Smooth muscle cell of the brain vasculature (primary cell): ENCODE measurements at places on chromosomes 5 and 9.

DNA sequence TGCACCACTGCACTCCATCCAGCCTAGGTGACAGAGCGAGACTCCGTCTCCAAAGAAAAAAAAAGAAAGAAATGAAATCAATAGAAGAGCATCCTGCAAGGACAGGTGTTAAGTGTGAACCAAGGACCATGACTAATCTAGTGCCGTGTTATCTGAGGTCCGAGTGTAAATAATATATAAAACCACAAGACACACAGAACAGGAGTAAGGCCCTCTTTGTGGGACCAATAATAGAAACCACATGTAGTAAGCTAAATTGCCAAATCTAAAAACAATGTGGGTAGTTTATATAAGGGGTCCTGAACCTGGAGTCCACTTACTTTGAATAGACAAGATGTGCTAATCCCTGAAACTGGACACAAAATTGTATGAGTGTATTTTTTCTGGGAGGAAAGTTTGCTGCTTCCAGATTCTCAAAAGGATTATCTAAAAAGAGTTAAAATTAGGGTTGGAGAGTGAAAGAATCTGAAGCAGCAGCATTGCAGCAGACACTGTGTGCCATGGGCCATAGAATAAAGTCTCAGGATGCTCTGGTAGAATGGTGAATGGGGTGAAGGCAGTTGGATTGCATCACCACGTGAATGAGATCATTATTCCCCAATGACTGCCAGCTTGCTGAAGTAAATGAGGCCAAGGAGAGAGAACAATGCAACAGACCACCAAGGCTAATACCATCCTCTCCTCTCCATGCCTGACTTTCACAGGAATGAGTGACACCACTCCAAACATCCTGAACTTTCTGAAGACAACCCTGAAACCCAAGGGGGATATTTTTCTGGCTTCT, 222.7 kb downstream of the DCP2 start:
- no peak for DNase-seq

DNA sequence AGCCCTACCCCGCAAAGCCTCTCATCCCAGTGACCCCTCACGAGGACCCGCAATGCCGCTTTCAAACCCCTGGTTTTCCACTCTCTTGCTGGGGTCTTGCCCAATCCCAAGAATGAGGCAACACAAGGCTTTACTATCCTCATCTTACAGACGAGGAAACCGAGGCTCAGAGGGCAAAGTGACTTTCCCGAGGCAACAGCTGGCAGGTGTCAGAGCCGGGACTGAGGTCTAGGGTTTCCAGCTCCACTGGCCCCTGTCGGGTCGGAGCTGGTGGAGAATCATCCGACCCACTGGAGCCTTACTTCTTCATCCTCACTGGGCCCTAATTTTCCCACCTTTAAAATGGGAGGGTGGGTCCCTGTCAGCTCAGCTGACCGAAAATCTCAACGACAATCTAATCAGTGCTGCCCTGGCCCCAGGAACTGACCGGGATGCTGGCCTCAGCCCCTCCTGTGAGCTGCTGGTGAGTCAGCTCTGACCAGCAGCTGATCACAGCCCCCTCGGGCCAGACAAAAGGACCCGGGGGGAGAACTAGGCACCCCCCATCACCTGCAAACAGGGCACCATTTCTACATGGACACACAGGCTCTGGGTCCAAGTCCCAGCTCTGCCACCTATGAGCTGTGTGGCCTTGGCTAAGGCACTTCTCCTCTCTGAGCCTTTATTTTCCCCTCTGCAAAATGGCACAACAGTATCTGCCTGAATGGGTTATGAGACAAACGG, 72.7 kb upstream of the STXBP1 start:
- no peak for DNase-seq

- no peak for DNase-seq
Measured at GRCh38 chr9:38421498-38422211, 2.6 kb downstream of the IGFBPL1 start.

DNA sequence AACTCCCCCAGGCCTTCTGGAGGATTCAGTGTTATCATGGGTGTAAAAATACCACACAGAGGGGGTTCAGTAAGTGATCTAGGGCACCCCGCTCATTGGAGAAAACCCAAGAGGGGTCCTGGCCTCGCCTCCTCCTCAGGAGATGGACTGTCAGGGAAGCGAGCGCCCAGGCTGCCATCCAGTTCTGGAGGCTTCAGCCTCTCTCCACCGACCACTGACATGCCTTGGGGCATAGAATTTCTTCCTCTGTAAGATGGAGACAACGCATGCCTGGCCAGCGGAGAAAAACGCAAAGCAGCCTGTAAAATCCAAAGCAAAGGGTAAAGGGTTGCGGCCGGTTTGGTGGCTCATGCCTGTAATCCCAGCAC, 165.4 kb downstream of the COL23A1 start:
- DNase-seq, result no peak

DNA sequence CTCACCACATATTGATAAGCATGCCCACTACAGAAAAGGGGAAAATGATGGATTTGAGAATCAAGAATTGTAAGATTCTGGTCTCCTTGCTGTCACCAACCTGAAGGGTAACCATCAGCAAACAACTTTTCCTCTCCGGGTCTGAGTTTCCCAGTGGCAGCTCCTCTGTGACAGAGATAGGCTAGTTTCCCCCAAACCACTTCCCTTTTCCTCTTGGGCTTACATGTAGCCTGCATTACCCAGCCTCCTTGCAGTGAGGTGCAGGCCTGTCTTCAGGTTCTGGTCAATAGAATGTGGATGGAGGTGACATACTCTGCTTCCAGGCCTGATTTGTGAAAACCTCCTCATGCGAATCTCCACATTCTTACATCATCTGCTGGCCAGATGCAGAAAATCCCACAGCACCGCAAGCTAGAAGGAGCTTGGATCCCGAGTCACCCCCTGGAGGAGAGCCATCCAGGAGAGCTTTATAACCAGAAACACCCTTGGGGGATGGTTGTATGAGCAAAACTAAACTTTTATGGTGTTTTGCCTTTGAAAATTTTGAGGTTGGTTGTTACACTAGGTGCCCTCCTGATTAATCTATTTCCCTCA, 206.1 kb downstream of the RGS3 start:
- DNase-seq, result no peak

GRCh38 chr9:29625292-29625731, 2052.0 kb upstream of the C9orf72 start:
- DNase-seq, result no peak

GRCh38 chr9:112375361-112375760, 4.5 kb upstream of the HSDL2 start:
- DNase-seq, result no peak

GRCh38 chr5:148372166-148372725, 11.5 kb upstream of the FBXO38 start:
- no peak for DNase-seq

- no peak for DNase-seq
Measured at GRCh38 chr5:418162-419121, 24.5 kb upstream of the EXOC3 start.

DNA sequence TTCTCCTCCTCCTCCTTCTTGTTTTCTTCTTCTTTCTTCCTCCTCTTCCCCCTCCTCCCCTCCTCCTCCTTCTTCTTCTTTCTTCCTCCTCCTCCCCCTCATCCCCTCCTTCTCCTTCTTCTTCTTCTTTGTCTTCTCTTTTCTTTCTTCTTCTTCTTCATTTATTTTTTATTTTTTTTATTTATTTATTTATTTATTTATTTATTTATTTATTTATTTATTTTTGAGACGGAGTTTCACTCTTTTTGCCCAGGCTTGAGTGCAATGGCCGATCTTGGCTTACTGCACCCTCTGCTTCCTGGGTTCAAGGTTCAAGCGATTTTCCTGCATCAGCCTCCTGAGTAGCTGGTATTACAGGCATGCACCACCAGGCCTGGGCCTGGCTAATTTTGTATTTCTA, 1332.5 kb upstream of the CDH9 start:
- no peak for DNase-seq

GRCh38 chr5:172505403-172505759, 51.1 kb upstream of the SH3PXD2B start:
- no peak for DNase-seq
